ENCODE measurements at places on chromosomes 3 and 15.

- DNase-seq, result no peak
Measured at GRCh38 chr3:176632925-176633324, 564.4 kb downstream of the TBL1XR1 start.

GRCh38 chr15:79065706-79066376 is 24.7 kb downstream of the RASGRF1 start:
- no peak for DNase-seq

DNA sequence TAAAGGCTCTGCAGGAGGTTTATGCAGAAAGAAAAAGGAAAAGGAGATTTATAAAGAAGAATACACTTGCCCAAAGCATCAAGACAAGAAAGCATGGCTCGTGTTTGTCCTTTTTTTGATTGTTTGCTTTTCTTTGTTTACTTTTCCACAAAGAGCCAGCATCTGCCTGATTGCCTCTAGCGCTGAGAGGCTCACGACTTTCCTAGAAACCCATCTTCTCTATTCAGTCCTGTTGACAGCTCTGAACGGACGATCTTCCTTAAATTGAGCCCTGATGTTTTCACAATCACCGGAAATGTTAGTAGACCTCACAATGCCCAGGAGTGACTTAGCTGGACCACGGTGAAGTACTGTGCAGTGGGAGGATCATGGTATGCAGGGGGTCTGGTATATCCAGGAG is 12.4 kb downstream of the GP5 start:
- no peak for DNase-seq

GRCh38 chr3:122184591-122184929 is 1.1 kb downstream of the CASR start:
- DNase-seq, result peak; percentile 24

DNA sequence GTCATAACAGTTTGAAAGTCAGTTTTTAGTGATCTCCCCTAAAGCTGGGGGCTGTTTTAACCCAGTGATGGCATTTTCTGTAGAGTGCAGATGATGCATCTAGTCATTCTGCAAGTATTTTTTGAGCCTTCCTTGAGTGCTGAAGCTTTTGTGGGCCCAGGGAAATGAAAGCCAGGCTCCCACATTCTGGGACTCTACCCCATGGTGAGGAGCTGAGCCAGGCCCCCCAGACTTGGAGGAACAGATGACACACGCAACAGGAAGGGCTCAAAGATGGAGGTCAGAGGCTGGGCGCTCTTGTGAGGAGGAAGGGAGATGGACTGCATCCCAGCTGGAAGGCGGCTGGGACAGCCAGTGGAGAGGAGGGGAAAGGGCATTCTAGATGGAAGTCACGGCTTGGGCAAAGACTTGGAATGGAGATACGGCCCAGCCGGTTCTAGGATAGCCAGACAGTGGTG is 40.8 kb downstream of the MRAS start:
- DNase-seq, result no peak

DNA sequence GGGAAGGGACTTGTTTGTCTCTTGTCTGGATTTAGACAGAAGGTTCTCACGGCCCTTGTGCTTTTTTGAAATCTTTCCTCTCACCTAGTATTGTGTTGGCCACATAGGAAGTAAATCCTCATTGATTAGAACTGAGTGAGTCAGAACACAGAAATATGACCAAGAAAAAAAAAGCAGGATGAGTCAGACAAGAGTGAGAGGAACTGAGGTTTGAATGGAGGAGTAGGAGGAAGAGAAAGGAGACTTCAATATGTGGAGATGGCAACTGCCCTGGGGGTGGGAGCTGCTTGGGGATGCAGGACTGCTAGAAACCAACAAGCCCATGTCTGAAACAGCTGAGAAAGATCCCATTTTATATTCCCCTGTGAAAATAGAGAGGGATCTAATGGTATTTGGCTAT is 194.1 kb upstream of the ZBTB20 start:
- DNase-seq, result no peak
